ENCODE measurements at places on chromosomes 2 and 18.

- DNase-seq: peak; percentile 82
Measured at GRCh38 chr2:180978903-180979748, 1.3 kb upstream of the UBE2E3 start.

GRCh38 chr2:127471286-127471988, 53.2 kb downstream of the PROC start:
- no peak for DNase-seq

- DNase-seq: no peak
Measured at GRCh38 chr2:240687045-240687740, 4.5 kb upstream of the AQP12A start.

DNA sequence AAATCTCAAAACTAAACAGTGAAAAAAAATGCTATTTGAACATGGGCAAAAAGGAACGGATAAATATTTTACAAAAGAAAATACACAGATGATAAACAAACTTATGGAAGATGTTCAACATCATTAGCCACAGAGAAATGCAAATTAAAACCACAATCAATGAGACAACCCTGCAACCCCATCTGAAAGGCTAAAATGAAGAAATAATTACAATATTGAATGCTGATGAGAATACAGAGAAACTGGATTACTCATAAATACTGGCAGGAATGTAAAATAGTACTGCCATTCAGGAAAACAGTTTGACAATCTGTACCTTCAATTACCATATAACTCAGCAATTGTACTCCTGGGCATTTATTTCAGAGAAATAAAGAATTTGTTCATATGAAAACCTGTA, 193.1 kb upstream of the UBE2E3 start:
- peak; percentile 48 for DNase-seq

- no peak for DNase-seq
Measured at GRCh38 chr2:149355716-149356422, 25.5 kb downstream of the LYPD6 start.

GRCh38 chr2:200275295-200276013, 31.0 kb upstream of the SPATS2L start:
- DNase-seq: peak; percentile 10

DNA sequence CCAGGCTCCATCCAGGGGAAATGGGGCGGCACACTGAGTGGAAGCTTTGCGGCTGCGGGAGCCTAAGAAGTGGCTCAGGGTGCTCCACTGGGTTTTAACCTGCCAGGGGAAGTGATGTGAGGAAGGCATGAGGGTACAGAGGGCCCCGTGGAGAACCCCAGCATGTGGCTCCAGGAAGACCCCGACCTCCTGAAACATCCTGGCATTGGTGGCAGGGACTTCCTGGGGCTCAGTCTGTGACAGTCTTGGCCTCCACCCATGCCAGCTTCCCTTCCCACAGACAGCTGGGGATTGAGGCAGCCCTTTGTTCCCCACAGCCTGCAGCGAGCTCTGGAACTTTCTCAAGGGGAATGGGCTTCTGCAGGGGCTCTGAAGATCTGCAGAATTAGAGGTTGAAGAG, 146.6 kb downstream of the TNS1 start:
- DNase-seq: no peak

DNA sequence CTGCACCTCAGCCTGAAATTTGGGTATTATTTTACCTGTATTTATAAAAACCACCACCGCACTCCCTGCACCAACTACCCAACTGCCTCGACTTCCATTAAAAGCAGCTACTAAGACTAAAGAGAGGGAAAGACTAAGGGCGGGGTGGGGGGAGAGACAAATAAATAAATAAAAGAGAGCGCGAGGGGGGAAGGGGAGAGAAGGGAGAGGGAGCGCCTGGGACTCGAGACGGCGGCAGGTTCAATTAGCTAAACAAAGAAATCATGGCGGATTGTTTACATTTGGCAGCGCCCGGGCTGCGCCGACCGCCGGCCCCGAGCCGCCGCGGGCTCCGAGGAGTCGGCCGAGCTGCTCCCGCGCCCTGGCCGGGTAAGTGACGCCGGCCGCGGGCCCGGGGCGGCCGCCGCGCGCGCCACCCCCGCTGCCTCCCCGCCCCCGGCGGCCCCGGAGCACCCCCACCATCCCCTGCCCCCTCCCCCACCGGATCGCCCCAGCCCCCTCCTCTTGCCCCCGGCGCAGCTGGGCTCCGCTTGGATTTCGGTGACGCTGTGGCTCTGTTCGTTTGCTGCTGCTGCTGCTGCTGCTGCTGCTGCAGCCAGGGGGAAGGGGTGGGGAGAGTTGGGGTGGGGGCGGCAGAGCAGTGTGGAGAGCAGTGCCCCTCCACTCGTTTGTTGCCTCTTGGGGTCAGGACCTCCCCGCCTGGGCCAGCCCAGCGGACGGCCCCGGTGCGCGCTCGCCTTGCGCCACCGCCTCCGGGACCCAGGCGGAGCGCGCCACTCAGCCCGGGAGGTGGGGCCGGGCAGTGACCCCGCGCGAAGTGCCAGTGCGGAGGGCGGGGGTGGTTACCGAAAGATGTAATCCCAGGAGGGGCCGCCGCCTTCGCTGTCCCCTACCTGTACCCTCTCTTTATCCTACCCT, 187.2 kb upstream of the FANCL start:
- DNase-seq: no peak

GRCh38 chr2:44170311-44170717, 1.6 kb downstream of the PPM1B start:
- DNase-seq: peak; percentile 44

GRCh38 chr18:36811430-36811829, 17.4 kb downstream of the TPGS2 start:
- peak; percentile 64 for DNase-seq

GRCh38 chr2:238793801-238794449, 54.0 kb upstream of the TWIST2 start:
- DNase-seq: peak; percentile 35

DNA sequence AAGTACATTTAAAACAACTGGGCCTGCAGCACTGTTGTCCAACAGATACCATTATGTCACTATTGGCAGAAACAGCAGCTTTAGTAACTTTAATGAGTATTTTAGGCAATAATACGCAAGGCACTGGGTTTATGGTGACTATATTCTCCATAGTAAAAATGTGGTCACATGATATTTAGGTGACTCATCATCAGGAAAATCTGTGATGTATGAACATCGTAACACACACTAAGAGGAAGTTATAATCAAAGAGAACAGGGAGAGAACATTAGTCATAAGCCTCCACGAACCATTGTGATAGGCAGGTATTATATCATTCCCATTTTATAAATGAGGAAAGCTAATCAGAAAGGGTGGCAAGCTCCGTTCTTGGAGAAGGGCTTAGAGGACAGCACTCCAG, 36.9 kb downstream of the RAPH1 start:
- DNase-seq: peak; percentile 65

GRCh38 chr2:23760736-23761135, 166.2 kb downstream of the ATAD2B start:
- DNase-seq: peak; percentile 64

DNA sequence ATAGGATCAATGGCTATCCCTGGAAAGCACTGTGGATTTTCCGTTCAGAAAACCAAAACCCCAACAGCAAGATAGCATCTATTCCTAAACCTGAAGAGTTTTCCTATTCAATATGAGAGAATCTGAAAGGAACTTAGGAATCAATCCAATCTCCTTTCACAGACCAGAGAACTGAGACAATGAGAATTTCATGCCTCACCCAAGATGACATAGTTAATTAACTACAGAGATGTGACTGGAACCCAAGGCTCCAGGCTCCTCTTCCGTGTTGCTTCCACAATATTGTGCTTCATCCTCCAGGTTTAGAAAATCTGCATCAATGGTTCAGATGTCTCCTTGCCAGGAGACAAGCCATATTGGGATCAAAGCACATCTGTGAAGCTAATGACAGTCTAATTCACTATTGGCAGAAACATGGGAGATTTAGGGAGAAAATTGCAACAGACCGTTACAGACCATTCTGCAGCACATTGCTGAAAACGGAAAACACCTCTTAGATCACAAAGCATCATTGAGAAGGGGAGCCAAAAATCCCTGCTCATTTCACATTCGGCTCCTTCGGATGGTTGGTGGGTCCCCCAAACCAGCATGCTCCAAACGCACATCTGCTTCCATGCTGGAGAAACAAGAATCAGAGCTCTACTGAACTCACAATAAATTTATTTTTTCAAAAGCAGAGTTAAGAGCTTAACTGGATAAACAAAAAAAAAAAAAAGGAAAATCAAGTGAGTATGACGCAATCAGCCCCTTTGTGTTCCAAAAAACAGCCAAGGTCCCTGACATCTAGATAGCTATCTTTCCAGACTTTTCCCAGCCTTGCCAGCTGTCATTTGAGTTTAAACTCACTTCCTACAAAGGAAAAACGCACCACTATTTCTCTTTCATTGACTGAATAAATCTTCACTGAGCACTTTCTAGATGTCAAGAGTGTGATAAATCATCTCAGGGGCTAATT, 290.3 kb downstream of the C1D start:
- DNase-seq: no peak

GRCh38 chr2:162646794-162647193, 191.8 kb downstream of the KCNH7 start:
- DNase-seq: no peak

DNA sequence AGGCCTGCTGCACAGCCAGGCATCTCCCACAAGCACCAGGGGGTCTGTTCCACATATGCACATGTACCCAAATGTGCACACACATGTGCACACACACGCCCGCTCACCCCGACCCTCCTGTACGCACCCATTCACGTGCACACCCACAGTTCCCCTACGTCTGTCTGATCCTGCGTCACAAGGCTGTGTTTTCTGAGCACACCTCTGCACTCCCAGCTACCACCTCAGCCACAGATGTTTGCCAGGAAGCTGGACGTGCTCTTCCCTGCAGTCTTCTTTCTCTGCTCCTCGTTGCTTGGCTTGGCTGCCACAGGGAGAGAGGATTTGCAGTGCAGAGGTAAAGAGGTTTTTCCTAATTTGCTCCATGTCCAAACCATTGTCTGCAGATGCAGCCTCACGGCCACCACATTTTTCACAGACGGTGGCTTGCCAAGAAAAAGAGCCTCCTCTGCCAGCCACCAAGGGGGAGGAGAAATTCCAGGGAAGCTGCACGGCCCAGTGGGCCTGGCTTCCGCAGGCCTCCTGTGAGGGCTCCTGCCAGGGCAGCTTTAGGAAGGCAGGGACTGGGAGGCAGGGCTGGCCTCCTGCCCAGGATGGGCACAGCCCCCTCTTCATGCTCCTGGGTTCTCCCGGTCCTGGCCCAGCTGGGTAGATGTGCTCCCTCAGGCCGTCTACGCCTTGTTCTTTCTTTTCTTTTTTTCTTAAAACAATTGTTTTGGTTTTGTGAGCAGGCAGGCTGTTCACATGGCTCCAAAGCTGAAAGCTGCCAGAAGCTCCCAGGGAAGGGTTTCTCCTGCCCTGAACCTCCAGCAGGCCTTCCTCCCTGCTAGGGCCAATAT, 29.3 kb upstream of the HS6ST1 start:
- DNase-seq: peak; percentile 82

- no peak for DNase-seq
Measured at GRCh38 chr2:122800781-122801180, 1045.3 kb downstream of the TSN start.

Measured in fibroblast of upper back skin (primary cell).